ENCODE measurements at places on chromosomes 4 and X.
A peak's percentile ranks its signal among the peaks of the same experiment; 100 is the strongest.

DNA sequence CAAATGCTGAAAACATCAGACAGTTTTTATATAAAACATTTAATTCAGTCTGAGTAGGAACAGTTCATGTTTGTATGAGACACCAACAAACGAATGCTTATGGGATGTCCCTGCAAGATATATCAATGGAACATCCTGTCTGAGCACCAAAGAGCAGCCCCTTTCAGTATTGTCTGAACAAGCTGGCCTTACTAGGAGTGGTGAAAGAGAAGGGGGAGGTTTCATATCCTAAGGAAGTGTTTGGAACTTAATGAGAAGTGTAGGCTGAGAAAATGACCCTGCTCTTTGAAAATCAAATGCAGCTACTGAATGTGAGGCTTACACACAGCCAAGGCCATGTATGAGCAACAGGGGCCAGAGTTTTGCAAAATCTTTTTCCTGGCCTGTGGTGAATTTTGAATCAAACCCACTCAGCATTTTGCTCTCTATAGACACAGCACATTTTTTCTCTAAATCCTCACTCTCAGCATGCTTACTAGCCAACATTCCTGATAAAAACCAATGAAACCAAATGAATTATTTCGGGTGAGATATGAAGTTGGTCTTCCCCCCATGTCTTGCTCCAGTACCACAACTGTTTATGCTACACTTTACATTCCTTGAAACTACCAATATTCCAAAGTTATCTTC is 119.4 kb downstream of the LUZP4 start:
- DNase-seq: no peak

DNA sequence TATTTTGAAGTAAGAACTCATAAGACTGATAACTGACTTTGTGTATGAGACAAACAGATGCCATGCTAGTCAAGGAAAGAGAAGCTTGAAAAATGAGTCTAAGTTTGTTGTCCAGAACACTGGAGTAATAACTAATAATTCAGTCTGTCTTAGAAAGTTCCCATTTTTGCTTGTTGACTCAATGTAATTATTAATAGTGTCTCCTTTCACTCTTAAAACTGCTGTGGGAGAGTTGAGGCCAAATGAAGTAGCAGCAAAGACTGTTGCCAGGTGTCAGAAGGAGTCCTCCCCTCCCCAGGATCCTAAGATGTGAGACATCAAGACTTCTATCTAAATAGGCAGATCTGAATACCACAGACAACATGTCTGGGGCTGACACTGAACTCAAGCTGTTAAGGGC is 20.8 kb upstream of the FAM13A start:
- no peak for DNase-seq

DNA sequence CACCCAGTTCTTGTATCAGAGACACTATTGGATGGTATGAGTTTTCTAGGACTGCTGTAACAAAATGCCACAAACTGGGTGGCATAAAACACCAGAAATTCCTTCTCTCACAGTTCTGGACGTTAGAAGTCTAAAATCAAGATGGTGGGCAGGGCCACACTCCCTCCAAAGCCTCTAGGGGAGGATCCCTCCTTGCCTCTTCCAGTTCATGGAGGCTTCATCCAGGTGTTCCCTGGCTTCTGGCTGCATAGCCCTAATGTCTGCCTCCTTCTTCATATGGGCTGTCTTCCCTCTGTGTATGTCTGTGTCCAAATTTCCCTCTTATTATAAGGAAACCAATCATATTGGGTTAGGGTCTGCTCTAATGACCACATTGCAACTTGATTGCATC is 38.4 kb upstream of the RASL11B start:
- DNase-seq: no peak

GRCh38 chr4:53986062-53986461 is 78.3 kb downstream of the CHIC2 start:
- DNase-seq: no peak

DNA sequence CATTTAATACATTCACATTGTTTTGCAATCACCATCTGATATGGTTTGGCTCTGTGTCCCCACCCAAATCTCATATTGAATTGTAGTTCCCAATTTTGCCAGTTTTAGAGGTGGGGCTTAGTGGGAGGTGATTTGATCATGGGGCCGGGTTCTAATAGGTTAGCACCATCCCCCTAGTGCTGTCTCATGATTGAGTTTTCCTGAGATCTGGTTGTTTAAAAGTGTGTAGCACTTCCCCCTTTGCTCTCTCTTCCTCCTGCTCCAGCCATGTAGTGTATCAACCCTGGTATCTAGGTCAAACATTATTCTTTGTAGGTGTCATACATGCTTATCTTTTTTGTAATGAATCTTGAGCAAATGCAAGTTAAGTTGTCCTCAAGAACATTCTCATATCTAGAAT is 83.3 kb upstream of the KIT start:
- no peak for DNase-seq

DNA sequence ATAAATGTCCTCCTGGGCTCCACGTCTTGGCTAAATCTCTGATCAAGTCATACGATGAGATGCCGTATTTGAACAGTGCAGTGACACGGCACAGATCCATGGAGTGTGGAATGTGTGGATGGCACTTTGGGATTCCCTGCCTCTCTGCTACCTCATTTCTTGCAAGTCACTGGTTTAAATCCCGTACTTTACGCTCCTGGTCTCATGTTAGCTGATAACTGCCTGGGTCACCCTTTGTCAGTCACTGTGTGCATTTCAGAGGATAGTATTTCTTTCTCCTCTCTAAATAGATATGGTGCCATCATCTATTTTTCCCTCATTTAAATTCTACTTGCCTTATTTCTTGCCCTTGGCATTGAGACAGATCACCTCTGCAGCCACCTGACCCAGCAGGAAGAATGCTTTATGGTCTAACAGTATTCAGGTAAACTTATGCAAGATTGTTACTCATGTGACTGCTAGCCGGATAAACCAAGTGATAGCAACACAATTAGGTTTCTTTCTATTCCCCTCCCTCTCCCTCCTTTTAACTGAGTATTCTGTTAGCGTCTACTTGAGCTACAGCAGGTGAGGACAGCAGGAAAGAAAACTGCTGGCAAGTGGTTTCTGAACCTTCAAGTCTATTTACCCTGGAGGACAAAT is 2.8 kb downstream of the EGF start:
- no peak for DNase-seq

DNA sequence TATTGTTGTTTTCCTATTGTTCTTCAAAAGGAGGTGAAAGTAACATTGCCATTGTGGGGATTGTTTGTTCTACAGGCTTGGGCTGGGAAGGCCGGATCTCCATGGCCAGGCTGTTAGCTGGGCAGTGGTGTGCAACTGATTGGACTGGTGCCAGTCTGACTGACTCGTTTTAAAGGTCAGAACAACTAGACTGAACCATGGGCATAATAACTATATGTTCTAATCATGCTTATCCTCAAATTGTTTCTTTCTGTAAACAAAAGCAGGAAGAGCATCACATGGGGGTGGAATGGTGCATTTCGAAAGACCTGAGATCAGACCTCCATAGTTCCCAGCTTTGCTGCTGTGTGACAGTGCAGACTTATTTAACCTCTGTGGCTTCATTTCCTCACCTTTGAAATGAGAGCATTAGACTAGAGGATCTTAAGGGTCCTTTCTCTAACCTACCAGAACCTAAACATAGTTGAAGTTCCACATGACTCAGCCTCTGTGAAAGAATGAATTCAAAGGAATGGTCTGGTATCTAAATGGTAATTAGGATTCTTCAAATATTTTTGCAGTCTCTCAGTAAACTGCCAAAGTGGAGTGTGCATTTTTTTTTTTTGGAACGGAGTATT is 66.7 kb upstream of the PGRMC2 start:
- DNase-seq: no peak

GRCh38 chrX:19372170-19372546 is 28.4 kb downstream of the PDHA1 start:
- peak; percentile 39 for DNase-seq

GRCh38 chrX:115968436-115969252 is 201.9 kb upstream of the AGTR2 start:
- DNase-seq: no peak

DNA sequence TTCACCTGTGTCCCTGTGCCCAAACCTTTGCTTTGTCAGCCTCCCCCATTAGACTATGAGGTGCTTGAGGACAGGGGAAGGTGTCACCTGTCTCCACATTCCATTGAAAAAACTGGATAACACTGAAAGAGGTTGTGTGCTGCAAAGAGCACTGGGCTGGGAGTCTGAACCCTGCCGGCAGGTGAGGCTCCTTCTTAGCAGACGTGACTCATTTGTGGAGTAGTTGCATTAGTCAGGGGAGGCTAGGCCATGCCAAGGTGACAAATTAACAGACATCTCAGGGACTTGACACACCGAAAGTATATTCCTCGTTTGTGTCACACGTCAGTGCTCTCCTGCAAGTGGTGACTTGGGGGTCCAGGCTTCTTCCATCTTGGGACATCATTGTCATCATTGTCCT is 95.9 kb upstream of the STX18 start:
- DNase-seq: no peak

- DNase-seq: no peak
Measured at GRCh38 chr4:7429601-7430078, 5.1 kb downstream of the PSAPL1 start.

Measured in activated CD4-positive, alpha-beta T cell treated with anti-CD3 and anti-CD28 coated beads for 24 hours (primary cell).